ENCODE measurements at places on chromosomes 3 and 15.

- no peak for DNase-seq
These were observed 6.0 kb downstream of the KIF9 start for GRCh38 chr3:47276558-47276957.

DNA sequence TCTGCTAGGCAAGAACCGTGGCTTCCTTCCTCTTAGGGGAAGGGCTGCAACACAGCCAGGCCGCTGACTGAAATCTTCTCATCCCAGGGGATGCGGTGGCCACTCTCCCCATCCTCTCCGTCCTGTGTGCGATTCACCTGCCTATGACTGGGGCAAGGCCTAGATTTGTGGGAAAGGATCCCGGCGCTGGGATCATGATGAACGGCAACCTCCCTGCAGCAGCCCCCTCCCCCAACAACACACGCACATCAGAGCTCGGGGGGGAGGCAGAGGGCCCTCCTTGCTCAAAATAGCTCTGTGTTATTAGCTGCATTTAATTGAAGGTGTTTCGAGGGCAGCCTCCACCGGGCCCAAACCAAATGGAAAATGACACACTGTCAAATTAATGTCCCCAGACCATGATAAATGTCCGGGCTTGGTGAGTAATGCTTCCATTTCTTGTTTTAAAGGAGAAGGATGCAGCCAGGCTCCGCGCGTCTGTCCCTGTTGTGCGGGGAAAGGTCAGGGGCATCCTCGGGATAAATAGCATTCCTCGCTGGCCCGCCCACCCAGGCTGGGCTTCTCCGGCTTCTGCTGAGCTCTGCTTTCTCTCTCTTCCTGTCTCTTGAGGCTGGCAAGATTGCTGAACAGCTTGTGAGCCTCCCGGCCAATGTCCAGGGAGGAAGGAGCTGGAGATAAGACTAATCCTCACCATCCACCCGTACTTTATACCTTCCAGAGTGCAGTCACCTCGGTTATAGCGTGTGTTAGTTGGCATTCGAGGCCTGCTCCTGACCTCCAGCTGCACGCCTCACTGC is 56.4 kb upstream of the TLE3 start:
- DNase-seq: no peak

GRCh38 chr3:43525386-43525785 is 96.4 kb downstream of the ANO10 start:
- DNase-seq: no peak

GRCh38 chr15:42121021-42121420 is 26.7 kb upstream of the PLA2G4D start:
- no peak for DNase-seq

GRCh38 chr15:63905558-63906265 is 72.0 kb upstream of the HERC1 start:
- DNase-seq: no peak

DNA sequence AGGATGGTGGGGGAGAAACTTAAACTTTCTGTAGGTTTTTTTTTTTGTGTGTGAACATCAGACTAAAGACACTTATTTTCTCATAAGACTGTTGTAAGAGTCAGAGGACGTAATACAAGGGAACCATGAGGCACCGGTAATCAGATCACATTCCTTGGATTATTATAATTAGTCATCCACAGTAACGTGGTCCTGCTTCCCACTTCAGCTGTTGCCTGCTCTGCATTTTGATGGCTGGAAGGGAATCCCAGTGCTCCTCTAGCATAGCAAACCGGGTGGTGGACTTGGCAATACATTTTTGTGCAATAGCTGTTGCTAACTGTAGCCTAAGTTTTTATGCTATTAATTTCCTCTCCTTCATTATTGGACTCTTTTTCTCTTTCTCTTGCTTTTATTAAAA is 294.8 kb downstream of the NR2F2 start:
- no peak for DNase-seq

DNA sequence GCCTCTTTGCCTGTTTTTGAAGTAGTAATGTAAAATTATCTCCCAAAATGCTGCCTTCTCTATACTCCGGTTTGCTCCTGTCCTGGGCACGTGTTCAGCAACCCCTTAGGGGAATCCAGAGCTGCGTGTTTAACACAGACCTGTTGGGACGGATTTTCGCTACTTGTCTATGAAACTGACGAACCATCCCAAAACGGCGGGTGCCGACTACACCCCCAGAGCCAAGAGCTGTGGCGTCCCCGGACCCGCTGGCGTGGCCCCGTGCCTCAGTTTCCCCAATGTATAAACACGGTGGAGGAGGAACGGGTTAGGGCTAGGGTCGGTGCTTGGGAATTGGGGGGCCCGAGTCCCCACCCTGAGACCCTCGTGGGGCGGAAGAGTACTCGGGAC is 473 bp downstream of the FHIT start:
- no peak for DNase-seq
